ENCODE measurements at places on chromosomes 1 and 21.
A peak's percentile ranks its signal among the peaks of the same experiment; 100 is the strongest.

DNA sequence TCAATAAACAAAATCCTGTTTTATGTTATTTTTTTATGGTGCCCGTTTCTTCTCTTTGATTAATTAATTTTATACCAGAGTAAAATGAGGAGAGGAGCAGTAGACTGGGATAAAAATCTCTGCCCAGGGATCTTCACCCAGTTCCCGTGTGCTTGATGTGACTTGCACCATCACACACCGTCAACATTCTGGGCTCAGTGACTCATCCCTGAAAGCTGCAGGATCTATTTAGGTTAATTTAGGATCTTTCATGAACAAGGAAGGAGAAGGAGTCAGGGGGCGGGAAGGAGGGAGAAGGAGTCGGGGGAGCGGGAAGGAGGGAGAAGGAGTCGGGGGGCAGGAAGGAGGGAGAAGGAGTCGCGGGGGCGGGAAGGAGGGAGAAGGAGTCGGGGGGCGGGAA, 182.4 kb downstream of the SMYD3 start:
- DNase-seq: no peak

GRCh38 chr1:178725466-178726086, 532 bp downstream of the RALGPS2 start:
- DNase-seq: peak; percentile 53

DNA sequence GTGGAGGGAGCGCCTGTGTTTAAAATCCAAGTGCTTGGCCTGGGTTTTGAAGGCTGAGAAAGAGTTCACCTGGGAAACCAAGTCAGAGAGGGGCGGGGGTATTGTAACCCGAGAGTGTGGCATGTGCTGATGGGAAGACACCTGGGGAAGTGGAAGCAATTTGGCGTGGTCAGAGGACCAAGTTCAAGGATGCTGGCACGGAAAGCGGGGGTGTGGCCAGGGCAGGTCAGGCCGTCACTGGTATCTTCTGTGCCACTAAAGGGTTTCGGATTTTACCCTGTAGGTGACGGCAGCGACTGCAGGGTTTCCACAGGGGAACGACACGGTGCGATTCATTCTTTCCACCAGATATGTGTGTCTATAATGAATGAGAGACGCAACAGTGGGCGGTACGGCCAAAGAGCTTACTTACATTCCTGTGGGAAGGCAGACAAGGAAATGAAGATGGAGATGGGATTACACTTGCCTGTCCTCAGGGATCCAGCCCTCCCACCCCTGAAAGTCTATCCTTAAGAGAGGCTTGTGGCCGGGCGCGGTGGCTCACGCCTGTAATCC, 31.3 kb downstream of the CA6 start:
- no peak for DNase-seq

DNA sequence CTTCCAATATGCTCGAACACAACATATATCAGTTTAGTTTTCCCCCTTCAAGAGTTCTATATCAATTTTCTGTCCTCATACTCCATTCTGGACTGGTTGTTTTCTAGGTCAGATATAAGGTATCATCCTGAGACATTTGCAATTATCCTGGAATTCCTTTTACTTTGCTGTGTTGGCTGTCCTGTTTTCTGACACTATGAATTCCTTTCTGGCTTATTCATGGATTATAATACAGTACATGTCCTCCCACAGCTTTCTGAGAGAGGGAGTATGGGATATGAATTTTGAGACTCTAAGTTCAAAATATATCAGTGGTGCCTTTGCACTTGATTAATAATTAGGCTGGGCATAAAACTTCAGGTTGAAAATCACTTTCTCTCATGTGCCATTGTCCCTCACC, 11.9 kb downstream of the PHTF1 start:
- no peak for DNase-seq

- no peak for DNase-seq
Measured at GRCh38 chr1:208349694-208350330, 105.6 kb upstream of the PLXNA2 start.

DNA sequence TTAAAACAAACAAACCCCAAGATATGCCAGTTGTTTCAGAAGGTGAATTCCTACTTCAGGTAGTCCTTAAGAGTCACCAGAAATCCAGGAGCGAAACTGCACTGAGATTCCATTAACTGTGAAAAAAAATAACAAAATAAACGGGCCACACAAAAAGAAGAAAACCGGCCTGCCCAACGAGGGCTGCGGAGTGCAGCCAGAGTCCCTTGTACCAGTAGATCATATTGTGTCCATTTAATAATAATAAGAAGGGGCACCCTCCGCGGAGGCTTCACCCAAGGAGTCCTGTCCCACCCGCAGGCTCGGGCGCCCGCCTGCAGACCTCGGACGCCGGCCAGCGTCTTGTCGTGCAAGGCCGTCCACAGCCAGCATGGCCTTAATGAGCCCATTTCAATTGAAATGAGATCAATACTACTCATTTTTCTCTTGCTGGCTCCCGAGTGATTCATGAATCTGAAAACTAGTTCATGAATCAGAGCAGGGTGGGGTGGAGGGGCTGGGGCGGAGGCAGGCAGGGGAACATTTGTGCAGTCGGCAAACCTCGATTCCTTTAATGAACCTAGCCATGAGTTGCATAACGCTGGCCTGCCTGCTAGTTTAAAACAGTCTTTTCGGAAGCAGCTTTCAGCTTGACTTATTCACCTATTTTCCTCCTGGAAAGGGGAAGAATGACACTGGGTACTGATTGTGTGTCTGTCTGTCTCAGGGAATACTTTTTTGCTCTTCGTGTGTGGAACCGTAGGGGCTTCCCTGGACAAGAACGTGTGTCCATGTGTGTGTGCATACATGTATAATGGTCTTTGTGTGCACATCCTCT, 113.1 kb upstream of the IRF2BP2 start:
- DNase-seq: no peak

- DNase-seq: no peak
Measured at GRCh38 chr1:199723250-199723956, 304.1 kb upstream of the NR5A2 start.

- DNase-seq: no peak
Measured at GRCh38 chr1:112033439-112034120, 44.1 kb upstream of the KCND3 start.

DNA sequence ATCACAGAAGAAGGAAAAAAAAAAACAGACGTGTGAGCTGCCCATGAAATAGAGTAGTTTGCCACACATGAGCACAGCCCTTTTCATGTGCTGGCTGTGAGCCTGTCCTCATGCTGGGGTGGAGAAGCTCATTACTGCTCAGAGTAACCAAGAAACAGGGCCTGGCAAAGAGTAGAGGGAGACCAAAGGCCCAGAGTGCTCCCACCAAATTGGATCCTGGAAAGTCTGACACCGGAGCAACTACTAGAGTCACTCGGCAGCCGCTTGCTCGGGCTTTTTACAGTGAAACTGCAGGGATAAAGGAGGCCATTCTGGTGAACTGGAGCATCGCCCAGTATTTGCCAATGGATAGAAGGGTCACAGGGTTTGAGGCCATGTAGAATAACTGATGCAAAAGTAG, 64.4 kb upstream of the BARHL2 start:
- no peak for DNase-seq

DNA sequence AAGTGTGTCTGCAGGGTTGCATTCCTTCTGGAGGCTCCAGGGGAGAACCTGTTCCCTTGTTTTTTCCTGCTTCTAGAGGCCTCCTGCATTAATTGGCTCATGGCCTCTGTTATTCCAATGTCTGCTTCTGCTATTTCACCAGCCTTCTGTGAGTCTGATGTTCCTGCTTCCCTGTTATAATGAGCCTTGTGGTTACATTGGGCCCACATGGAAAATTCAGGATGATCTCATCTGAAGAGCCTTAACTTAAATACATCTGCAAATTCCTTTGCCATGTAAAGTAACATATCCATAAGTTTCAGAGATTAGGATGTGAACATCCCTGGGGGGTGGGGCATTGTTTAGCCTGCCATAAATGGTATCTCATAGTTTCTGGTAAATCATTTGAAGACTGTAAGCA, 181.1 kb downstream of the RWDD3 start:
- DNase-seq: no peak

DNA sequence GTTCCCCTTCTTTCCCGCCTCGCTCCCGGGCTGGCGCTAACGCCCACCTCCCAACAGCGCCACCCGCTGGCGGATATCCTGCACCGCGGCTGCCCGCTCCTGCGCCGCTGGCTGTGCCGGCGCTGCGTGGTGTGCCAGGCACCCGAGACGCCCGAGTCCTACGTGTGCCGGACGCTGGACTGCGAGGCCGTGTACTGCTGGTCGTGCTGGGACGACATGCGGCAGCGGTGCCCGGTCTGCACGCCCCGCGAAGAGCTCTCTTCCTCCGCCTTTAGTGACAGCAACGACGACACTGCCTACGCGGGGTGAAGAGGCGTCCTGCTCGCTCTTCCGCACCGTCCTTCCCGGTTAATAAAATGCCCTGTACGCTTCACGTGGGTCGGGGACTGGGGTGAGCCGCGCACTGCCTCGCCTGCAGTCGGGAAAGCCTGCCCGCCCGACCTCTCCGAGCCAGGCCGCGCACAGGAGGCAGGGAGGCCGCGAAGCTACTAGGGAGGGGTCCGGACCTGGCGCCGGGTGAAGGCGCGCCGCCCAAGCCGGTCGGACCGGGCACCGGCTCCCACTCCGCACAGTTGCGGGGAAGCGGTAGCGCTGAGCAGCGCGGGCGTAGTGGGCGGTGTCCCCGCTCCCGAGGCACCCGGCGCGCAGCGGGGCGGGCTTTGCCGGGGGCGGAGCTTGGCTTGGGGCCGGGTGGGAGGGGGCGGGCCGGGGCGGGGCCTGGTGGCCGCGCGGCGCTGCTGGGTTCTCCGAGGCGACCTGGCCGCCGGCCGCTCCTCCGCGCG, at the start of gene ADAM15:
ADAM15 (plus strand) TSS at position 757 of the 782 bp plus-strand sequence. CDS start 71 bp downstream, outside the sequence.
- peak; percentile 78 for DNase-seq

- DNase-seq: no peak
Measured at GRCh38 chr1:84286071-84286470, 15.4 kb upstream of the SAMD13 start.

DNA sequence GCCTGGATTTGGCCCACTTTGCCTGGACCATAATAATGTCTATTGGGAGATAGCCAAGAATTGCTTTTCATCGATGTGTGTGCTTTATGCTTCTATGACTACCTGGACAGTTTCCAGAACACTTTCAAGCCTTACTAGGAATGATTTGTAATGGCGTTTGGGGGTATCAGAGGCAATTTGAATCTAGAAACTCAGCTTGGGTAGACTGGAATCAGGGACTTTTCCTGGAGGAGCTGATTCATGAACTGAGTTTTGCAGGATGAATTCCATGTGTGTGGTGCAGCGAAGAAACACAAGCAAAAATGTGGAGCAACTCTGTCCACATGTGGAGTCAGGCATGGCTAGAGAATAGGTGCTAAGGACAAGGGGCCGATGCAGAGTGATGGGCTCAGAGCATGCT, 11.9 kb upstream of the TMEM61 start:
- DNase-seq: no peak

DNA sequence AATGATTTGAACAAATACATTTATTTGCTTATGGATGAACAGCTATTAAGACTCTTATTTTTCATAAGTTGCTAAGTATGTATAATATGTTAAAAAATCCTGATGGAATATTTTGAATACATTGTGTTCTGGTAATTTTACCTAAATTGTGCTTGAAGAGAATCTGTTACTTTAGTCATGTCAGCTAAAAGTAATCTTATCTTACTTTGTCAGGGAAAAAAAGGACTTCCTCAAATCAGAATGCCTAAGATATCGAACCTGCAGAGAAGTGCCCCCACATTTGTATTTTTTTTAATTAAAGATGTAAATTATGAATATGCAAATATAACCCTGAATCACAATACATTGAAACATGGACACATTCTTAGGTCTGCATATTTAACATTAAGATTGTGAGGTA, 1331.7 kb downstream of the MRPL39 start:
- no peak for DNase-seq

- no peak for DNase-seq
Measured at GRCh38 chr1:171530676-171531075, 45.3 kb downstream of the PRRC2C start.

DNA sequence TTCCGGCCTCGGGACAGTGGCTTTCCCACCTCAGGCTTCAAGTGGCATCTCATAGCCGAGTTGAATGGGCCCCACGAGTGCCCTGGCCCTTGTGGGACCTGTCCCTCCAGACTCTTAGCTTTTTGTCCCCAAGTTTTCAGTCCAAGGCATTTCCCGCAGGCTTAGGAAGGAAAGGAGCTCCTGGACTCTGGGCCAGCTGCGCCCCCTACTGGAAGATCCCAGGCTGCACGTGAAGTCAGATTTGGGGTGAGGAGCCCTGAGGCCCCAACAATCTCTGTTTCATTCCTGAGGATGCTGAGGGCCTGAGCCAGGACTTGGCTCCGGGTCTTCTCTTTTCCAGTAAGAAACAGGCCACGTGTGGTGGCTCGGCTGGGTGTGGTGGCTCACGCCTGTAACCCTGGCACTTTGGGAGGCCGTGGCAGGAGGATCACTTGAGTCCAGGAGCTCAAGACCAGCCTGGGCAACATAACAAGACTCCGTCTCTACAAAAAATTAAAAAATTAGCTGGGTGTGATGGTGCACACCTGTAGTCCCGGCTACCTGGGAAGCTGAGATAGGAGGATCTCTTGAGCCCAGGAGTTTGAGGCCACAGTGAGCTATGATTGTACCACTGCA, 67.4 kb downstream of the ARHGEF10L start:
- peak; percentile 26 for DNase-seq

Measured in activated B cell treated with CpG ODN at 0.5 μM for 24 hours (primary cell).